ENCODE measurements at places on chromosomes 5 and 9. TPM values are rescaled to one million over a fixed set of nuclear protein-coding genes. Genes with fewer than 3 reads are reported as not detected.

- DNase-seq: no peak
Measured at GRCh38 chr5:133534566-133534965, 77.8 kb downstream of the FSTL4 start.

GRCh38 chr5:158751961-158752655 is 347.6 kb downstream of the EBF1 start:
- no peak for DNase-seq

The PCDHGA3 gene
- 3.0 TPM for total RNA-seq

DNA sequence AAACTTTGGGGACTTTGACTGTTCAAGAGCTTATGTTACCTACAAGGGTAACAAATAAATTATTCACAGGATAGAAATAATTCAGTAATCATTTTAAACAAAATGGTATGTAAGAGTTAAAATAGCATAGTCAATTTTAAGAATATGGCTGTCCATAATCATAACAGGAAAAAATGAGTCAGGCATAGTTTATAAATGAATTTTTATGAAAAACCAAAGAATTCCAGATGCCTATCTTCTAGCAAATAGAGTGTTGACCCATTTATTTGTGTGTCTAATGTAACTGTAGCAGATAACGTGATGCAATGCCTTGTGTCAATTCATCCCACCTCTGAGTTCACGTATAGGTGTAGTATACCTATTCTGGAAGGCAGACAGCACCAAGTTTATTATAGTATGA is 169.7 kb upstream of the CDH9 start:
- DNase-seq: no peak

DNA sequence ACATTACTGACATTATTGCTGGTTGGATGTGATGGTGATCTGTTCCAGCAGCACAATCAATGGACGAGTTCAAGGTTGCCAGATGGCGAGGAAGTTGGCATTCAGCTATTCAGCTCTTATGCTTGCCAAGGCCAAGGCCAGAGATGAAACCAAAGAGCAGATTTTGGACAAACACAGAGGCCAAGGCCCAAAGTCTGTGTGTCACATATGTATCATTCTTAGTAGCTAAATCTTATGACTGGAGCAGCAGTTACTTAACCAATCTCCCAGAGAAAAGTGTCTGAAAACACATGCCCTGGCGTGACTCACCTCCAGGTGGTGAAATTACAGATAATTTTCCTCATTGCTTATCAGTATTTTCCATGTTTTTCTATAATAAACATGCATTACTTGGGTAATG is 189.0 kb upstream of the EGFLAM start:
- no peak for DNase-seq

The SEC61B gene
- 203 TPM for total RNA-seq

DNA sequence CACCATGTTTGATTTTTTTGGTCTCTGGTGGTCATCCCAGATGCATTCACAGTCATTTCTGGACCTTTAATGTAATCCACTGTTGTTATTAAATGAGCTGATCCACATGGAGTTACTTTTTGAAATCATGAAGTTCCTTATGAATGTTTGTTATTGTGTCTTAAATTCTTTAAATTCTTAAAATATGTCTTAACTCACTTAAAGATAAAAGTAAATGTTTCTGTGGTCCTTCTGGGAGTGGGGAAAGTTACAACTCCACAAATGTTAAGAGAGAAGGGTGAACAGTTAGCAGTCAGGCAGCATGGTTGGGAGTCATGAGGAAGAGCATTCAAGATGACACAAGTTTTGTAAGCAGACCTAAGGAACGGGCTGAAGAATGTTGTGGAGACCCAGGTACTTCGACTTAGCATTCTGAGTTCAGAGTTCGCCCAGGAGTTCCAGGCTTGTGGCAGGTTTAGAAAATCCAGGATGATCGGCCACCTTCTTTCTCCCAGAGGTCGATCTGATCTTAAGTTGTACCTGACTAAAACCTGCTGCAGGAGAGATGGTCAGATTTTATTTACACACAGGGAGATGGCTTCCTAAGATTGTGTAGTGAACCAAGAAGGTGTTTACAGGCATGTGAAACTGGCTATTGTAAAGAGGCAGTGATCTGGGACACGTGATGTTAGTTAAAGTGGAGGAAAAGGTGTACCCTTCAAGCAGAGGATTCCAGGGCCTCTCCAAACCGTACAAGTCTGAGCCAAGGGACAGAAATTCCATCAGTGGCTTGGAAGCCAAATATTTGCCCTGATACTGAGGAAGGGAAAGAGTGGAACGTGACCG is 17.2 kb downstream of the SLC1A1 start:
- DNase-seq: no peak

The KCNN2 gene
- not detected for total RNA-seq

DNA sequence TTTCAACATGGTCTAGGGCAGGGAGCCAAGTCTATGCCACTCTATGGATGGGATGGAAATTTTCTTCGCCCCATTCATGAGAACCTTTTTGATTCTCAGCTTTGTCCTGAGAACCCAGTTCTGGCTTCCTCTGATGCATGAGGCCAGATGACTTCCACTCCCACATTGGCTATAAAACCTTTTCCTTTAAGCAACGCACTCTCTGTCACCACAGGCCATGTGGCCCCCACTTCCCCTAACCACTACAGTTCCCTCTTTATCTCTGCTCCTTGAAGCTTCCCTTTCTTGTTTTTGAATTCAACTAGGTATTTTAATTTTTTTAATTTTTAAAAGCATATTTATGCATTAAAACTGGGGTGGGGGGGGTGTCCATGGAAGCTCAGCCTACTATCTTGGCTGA is 401.3 kb downstream of the ENC1 start:
- DNase-seq: no peak

- DNase-seq: no peak
Measured at GRCh38 chr9:76576344-76576743, 117.4 kb downstream of the GCNT1 start.

DNA sequence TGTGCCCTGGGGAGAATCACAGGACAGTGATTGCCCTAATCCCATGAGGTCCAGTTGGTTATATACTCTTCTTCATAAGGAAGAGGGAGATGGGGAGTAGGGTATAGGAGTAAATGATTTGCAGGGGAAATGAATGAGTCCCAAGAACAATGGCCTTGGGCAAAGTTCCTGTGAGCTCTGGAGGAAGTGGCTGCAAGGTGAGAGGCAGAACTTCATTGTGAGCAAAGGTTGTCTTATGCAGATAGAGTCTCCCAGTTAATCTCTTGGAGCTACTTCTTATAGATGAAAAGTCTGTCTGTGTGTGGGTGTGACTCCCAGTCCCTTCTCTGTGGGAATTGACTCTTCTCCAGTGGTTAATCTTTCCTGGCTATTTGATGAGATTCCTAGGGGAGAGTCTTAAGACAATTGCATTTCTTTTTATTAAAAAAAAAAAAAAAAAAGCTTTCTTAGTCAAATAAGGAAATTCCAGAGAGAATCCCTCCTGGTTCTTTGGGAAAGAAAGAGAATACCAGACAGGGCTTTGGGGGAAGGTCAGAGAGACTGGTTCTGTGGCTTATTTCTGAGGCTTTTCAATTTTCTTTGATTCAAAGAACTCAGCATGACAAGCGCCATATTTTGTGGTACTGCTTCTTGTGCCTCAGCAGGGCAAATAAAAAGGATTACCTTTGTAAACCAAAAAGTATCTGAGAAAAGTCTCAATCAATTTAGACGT is 33.6 kb upstream of the MEGF10 start:
- DNase-seq: no peak
